ENCODE measurements at places on chromosomes 2 and 18.

- no peak for DNase-seq
Observed at GRCh38 chr18:54528942-54529376, 62.1 kb upstream of the DYNAP start.

GRCh38 chr18:67568166-67568565, 51.6 kb upstream of the DSEL start:
- no peak for DNase-seq

- DNase-seq, result no peak
Observed at GRCh38 chr2:44170311-44170717, 1.6 kb downstream of the PPM1B start.

GRCh38 chr2:14903709-14904374, 271.3 kb downstream of the LRATD1 start:
- DNase-seq, result peak; percentile 1

- no peak for DNase-seq
Observed at GRCh38 chr2:80748592-80748991, 444.0 kb upstream of the LRRTM1 start.

- no peak for DNase-seq
Observed at GRCh38 chr2:109680523-109681297, 66.5 kb downstream of the SOWAHC start.

DNA sequence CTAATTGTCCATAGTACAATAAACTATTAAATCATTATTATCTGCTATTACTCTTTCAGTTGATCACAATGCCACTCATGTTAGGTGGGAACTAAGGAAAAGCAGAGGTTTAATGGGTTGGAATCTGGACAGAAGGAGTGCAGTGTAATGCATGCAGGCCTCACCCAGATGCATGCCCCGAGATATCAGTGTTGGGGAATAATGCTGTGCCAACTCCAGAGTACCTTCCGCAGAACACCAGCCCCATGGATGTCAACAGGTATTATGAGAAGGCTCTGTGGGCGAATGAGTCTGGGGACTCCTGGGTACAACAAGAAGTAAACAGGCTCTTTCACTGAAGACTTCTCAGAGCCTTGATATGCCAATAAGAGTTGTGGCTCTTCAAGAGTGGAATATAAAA, 377.4 kb downstream of the ALK start:
- no peak for DNase-seq

DNA sequence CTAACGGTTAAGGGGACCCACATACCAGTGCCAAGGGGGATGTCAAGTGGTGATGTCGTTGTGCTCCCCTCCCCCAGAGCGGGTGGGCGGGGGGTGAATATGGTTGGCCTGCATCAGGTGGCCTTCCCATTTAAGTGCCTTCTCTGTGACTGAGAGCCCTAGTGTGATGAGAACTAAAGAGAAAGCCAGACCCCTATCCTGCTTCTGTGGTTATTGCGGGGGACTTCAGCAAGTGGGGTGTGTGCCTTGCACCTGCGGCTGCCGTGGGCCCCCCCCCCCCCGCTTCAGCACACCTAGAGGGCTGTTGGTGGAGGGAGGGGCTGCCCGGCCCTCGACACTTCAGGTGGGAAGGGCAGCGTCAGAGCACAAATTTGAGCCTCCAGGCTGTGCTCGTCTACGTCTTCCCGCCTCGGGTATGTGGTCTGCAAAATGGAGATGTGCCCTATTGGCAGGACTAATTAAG, 6.1 kb downstream of the CTDSP1 start:
- DNase-seq, result no peak

GRCh38 chr2:147297820-147298219, 547.0 kb upstream of the ACVR2A start:
- no peak for DNase-seq
